H54 (cell line): ENCODE measurements at places on chromosomes 3 and 15.

DNA sequence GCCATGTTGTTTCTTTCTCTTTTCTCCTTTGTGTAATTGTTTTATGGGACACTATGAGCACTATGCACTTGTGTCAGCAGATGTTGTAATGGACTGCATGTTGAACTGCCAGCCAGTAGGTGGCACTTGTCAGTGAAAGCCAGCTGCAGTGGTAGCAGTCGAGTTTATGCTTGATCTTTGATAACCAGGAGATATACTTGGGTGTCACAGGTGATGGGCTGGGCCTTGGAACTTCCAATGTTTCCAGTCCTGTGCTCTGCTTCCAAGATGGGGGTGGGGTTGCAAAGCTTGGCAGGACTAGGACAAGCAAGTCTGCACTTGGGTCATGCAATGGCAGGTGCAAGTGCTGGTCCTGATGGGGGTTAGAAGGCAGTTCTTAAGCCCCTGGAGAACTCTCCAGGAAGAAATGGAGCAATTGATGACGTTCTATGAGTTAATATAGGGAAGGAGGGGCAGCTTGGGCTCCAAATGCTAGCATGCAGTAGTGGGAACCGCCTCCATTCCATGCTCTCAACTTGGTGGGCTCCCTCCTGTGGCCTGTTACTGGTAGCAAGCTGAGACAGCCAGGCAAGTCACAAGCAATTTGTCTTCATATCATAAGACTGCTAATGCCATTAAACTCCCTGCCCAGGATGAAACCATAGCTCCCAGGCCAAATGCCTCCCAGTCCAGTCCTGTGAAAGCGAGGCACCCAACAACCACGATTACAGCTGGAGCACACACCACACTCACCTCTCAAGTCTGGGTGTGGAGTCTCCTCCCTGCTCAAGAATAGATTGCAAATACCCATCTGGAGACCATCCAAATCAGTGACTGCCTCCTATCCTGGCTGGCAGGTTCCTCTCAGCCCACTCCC lies 287.2 kb downstream of the CGGBP1 start:
- no peak for DNase-seq

- DNase-seq: peak; percentile 94
Measured at GRCh38 chr3:183697610-183698317, at the start of gene YEATS2. TSS of gene YEATS2 (plus strand) at chr3:183697797. CDS start at chr3:183715163, 17,366 bp downstream.

DNA sequence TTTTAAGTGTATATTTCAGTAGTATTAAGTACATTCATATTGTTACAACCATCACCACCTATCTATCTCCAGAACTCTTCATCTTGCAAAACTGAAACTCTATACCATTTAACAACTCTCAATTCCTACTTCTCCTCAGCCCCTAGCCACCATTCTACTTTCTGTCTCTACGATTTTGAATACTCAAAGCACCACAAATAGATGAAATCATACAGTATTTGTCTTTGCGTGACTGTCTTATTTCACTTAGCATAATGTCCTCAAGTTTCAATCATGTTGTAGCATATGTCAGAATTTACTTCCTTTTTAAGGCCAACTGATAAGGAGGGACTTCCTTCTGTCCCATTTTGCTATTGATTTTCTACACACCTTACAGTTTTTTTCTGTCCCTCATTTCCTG lies 593.3 kb downstream of the FHIT start:
- DNase-seq: no peak

DNA sequence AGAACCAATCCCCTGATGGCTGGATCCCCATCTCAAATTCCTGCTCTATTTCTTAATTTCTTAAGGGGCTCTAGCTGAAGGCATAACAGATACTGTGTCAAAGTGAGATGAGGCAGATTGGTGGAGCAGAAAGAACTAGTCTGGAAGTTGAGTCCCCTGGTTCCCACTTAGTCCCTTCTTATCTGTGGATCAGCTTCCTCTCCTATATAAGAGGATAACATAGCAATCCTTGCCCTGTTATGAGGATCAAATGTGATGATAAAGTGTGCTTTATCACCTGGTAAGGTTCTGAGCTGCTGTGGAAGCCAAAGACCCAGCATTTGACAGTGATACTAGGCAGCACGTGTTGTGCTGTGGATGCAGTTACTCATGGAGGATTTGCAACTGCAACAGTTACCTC lies 8.1 kb upstream of the SIN3A start:
- no peak for DNase-seq

DNA sequence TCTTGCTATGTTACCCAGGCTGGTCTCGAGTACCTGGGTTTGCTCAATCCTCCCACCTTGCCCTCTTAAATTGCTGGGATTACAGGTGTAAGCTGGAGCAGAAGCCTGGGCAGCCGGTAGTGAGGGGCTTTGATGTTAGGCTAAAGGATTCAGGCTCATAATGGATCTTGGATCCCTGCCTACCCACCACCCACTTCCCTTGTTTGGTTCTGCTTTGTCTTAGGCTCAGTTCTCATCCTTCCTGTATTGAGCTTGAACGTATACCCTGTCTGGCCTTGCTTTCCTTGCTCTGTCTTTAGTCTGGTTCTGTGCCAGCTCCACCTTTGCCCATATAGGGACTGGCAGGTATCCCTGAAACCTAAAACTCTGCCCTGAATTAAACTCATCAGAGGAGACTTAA lies 1.7 kb downstream of the PPCDC start:
- no peak for DNase-seq

GRCh38 chr3:108488631-108489030 lies 21.8 kb downstream of the MYH15 start:
- no peak for DNase-seq

- no peak for DNase-seq
Measured at GRCh38 chr3:129625072-129625874, 18.8 kb upstream of the PLXND1 start.

DNA sequence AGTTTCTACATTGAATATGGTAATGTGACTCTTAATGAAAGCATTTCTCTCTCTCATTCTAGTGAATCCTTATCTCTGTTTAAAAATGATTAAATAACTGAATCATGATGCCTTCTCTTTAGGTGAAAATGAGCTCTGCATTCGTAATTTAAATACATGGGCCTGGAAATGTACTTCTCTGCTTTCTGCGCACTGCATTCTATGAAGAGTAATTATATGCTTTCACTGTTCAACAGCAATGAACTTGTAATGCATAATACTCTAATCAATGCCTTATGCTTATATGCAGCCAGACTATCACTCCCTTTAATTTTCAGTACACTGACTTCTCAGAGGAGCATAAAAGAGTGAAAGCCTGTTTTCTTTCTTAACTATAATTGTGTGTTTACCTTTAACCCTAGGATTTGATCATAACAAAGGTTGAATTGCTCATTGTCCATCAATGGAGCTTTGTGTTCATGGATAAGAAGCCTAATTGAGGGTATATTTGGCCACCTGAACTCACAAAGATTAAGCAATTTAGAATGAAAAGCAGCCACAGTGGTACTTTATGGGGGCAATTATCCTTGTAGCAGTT lies 330.8 kb upstream of the PDZRN3 start:
- DNase-seq: no peak

DNA sequence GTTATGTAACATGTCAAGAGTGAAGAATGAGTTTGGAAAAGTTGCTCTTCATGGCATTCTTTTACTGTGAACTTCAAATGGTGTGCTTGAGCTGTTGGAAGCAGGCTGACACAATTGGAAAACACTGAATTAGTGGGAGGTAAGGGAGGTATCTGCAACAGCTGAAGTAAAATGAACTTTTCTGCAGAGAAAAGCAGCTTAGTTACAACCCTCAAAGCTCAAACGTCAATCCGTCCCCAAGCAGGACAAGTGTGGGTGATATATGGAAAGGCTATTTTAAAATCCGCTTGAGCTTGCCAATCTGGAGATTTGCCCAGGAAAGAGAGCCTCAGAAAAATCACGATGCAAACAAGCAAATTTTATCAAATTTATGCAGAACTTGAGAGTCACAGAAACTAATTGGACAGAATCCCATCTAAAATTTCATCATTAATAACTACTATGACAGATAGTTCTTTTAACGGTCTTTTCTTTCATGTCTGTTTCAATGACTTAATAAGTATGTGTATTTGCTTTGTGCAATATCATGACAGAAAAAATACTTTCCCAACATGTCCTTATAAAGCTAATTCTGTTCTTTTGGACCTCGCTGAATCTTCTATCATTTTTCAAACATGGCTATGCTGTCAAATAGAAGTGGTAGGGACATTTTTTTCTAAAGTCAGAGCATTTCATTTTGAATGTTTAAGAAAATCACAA lies 266.6 kb upstream of the SLITRK3 start:
- DNase-seq: no peak
